Mesothelial cell of epicardium (in vitro differentiated cells): ENCODE measurements at places on chromosomes 3 and 15.

- DNase-seq, result no peak
Observed at GRCh38 chr15:50590288-50590687, 43.8 kb upstream of the USP50 start.

- no peak for DNase-seq
Observed at GRCh38 chr3:184566441-184567414, 5.1 kb downstream of the EPHB3 start.

DNA sequence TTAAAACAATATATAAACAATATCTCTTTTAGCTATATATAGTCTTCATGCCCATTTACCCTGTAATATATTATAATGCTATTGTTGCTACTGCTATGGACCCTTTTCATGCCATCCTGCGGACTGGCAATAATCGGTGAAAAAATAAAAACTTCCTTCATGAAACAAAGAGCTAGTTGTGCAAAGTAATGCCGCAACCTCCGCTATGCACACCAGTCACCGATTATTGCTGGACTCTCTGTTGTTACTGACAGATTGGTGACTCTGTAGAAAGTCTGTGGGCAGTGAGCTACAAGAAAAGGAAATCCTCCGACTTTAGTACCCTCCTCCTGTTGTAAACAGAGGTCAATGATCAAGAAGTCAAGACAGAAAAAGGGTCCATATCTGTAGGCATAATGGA, 17.9 kb upstream of the ICE2 start:
- no peak for DNase-seq

- no peak for DNase-seq
Observed at GRCh38 chr3:110697961-110698360, 373.7 kb upstream of the NECTIN3 start.

- DNase-seq, result no peak
Observed at GRCh38 chr3:120555657-120556509, 40.3 kb upstream of the NDUFB4 start.

GRCh38 chr3:162367429-162368260, 871.0 kb downstream of the OTOL1 start:
- DNase-seq, result no peak

DNA sequence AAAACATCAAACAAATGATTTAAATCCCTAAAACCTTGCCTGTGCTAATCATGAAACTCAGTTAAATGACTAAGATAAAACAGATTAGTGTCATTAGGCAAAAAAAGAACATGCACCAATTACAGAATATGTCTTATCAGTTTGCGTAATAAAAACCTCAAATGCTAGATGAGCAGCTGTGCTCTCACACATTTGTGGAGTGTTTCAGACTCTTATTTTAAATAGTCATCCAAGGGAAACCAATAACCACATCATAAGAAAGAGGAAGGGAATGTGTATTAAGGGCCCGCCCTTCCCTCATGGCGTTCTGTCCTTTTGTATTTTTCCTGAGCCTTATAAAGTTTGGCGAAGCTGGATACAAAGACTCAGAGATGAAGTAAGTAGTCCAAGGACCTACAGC, 6.6 kb downstream of the SAMMSON start:
- DNase-seq, result no peak
